A549 treated with RU486 at 1 μM for 4 hours (cell line): ENCODE measurements at places on chromosomes 4 and X. TPM values are rescaled to one million over a fixed set of nuclear protein-coding genes. Genes with fewer than 3 reads are reported as not detected.

The SMIM10 gene
- 0.09 to 0.28 TPM (median 0.14 TPM) in 4 of 5 replicates, not detected in the other for total RNA-seq

The ZNF711 gene
- total RNA-seq = 0.24 to 1.1 TPM (median 0.89 TPM) in 5 replicates

The RTL3 gene
- total RNA-seq = 0.05 to 0.07 TPM (median 0.06 TPM) in 3 of 5 replicates, not detected in the others

The GSPT2 gene
- total RNA-seq = 6.5 to 10.1 TPM (median 8.4 TPM) in 5 replicates

The PAGE4 gene
- not detected in 5 replicates for total RNA-seq

The MAGEA1 gene
- 0.15 TPM in 1 of 5 replicates, not detected in the others for total RNA-seq

The CDS1 gene
- 0.62 to 0.84 TPM (median 0.72 TPM) in 5 replicates for total RNA-seq

The HPSE gene
- total RNA-seq = 1.1 to 1.8 TPM (median 1.3 TPM) in 5 replicates

The TIGD4 gene
- total RNA-seq = 0.12 to 0.25 TPM (median 0.23 TPM) in 4 of 5 replicates, not detected in the other

The CTAG2 gene
- total RNA-seq = not detected in 5 replicates

The L1CAM gene
- 18.0 to 23.1 TPM (median 20.8 TPM) in 5 replicates for total RNA-seq

The CSAG1 gene
- total RNA-seq = 0.25 to 0.82 TPM (median 0.59 TPM) in 5 replicates

The PAGE2 gene
- total RNA-seq = not detected in 5 replicates

The SH3TC1 gene
- 6.7 to 10.5 TPM (median 7.7 TPM) in 5 replicates for total RNA-seq

The DRD5 gene
- not detected in 5 replicates for total RNA-seq

The DCAF8L2 gene
- total RNA-seq = not detected in 5 replicates

The ZNF185 gene
- total RNA-seq = 6.2 to 7.2 TPM (median 6.6 TPM) in 5 replicates

The IL13RA1 gene
- total RNA-seq = 30.3 to 60.9 TPM (median 55.2 TPM) in 5 replicates
